BJ (cell line): ENCODE measurements at places on chromosomes 2 and 18. TPM values are rescaled to one million over a fixed set of nuclear protein-coding genes. Genes with fewer than 3 reads are reported as not detected.

Gene CFLAR
- polyA plus RNA-seq, result 28.8 and 35.6 TPM in 2 replicates

Gene SP140
- 0.29 and 0.36 TPM in 2 replicates for polyA plus RNA-seq

Gene CNDP1
- polyA plus RNA-seq, result not detected in 2 replicates

Gene UXS1
- polyA plus RNA-seq, result 39.9 and 46.3 TPM in 2 replicates

Gene TM4SF20
- 0.56 and 1.3 TPM in 2 replicates for polyA plus RNA-seq

Gene SRD5A2
- polyA plus RNA-seq, result 0.01 TPM in 1 of 2 replicates, not detected in the other

Gene DSG4
- not detected in 2 replicates for polyA plus RNA-seq

Gene SGO2
- polyA plus RNA-seq, result 3.2 and 7.3 TPM in 2 replicates

Gene PRKAG3
- polyA plus RNA-seq, result not detected in 2 replicates

- DNase-seq, result no peak
Observed at GRCh38 chr2:106830191-106830590, 55.8 kb downstream of the ST6GAL2 start.

DNA sequence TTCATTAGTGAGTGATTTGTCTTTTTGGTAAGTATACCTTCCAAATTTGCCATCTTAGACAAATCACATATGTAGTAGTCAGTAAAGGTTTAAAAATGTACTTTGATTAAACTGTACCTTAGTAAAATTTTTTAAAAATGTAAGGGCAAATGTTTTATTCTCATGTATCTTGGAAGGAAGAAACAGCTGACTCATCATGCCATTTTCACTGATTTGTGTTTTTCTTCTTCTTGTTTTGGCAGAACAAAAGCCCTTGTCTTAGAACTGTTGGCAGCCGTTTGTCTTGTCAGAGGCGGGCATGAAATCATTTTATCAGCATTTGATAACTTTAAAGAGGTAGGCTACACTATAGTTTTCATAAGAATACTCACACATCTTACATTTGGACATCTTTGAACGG is 136.5 kb downstream of the PRPF40A start:
- no peak for DNase-seq

DNA sequence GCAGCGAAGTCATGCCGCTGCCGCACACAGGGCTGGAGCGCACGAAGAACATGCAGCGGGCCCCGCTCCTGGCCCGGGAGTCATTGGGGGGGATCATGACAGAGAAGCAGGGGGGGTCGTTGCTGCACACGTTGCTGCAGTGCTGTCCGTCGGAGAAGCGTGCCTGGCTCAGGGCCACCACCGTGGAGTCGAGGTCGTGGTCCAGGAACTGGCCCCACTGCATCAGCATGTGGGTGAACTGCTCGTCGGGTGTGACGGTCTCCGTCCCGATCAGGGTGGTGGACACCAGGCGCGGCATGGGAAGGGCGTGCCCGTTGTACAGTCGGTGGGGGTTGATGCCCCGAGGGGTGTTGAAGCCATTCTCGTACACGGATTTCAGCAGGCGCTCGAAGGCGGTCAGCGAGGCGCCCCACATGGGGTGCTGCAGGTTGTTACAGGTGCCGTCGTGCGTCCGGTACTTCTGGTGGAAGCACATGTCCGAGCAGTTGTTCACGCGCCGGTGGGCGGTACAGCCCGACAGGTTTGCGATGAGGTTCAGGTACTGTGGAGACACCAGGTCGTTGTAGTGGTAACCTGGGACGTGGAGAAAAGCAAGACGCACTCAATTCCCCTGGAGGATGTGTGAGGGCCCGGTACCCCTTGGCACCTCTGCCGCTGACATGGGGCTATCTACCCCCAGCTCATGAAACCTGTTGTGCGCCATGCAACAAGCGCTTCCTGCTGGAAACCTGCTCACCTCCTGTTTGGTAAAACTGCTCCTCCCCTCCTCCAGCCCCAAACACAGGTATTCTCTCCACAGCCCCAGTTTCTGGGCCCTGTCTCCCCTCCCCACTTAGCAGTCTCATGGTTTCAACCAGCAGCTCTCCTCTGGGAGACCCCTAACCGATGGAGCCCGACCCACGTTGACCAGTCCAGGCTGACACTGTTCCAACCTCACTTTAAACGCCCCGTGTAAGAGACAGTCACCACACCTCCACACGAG is 94.9 kb downstream of the PXDN start:
- DNase-seq, result no peak

DNA sequence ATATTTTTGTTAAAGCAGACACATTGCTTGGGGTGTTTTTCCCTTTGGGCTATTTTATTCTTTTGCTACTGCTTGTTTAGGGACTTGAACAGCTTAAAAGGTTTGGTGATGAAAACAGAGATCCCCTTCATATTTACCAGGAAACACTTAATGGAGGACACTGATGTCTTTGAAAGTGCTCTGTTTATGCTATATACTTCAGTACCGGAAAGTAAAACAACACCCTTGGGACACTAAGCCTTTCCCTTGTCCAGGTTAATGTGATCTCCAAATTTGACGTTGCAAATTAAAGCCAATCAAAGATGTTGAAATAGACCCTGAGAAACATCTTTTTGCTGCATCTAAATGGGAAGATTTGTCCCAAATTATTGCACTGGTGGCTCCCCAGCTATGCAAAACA is 564.6 kb upstream of the PKDCC start:
- DNase-seq, result no peak

GRCh38 chr2:181632733-181633401 is 24.0 kb downstream of the CERKL start:
- DNase-seq, result no peak

DNA sequence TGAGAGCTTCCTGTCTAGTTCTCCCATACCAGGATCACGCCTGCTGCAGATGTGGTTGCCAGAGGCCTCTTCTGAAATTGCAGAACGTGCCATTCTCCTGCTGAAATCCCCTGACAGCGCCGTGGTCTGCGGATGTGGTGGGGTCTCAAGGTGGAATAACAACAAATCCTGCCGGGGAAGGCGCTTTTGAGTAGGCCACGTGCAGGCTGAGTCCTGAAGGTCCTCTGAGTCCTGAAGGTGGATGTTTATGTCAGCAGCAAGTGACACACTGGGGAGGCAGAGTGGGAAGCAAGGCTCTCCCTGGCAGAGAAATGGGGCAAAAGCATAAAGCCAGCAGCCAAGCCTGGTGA is 241.4 kb downstream of the MYCN start:
- no peak for DNase-seq

DNA sequence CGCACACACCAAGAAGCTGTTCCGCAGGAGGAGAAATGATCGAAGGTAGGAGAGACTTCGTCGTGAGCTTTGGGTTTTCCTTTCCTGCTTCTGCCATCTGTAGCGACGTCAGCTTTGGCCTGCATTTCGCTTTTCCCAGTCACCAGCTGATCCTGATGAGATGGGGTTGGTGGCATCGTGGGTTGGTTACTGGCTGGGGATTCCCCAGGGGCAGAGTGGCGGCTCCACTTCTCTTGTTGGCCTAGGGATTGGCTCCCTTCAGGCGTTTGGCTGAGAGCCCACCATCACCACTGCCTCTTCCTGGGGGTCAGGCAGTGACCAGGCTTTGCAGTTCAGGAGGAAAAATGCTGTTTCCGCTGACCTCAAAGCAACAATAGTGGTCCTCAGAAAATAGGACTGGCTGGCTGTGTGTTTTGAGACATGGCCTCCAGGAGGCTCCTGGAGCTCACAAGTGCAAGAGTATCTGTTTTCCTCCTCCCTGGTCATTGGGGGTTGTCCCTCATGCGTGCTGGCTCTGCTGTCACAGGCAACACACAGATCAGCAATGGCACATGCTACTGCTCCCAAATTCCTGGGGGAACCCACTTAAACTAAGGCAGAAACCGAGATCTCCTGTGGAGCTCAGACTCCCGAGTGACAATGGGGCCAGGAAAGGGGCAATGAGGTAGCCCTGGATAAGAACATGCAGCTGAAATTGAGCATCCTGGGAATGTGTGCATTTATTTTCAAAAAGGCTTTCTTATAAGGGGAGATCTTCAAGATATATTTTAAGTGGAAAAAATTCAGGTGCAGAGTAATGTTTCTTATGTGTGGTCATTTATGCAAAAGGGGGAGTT is 173.0 kb downstream of the CTIF start:
- DNase-seq, result no peak

DNA sequence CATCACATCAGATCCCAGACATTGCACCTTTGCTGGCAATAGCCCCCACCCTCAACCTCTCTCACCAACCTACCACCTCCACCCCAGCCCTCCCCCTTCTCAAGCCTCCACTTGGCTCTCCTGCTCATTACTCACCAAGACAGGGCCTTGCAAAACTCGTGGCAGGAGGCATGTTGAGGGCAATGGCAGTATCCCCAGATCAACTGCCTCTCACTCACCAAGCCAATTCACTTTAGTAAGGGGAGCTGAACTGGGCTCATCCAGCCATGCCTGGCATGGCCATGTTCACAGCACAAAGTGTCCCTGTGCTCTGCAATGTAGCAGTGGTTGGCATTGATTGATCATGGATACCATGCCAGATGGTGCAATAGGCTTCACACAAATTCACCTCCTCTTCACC is 46.3 kb upstream of the TEX51 start:
- DNase-seq, result no peak

GRCh38 chr2:69299772-69300516 is 87.1 kb downstream of the GFPT1 start:
- no peak for DNase-seq

GRCh38 chr2:70143314-70144150 is 47.3 kb downstream of the C2orf42 start:
- no peak for DNase-seq

- DNase-seq, result peak; percentile 20
Observed at GRCh38 chr18:24600076-24600654, 139.7 kb downstream of the HRH4 start.

DNA sequence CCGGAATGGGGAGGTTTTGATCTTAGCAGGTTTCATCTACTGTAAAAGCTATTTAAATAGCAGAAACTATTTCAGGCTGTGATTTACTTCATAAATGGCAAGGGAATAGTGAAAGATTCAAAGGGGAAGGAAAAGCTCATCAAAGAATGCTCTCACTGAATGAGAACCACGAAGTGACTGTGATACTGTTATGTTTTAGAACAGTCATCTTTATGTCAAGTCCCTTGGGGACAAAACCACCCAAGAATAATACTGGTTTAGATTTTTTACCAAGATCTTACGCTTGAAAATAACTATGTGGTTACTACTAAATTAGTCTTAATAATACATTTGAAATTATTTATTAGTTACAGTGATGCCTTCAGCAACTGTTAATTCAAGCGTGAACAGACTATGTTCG is 28.1 kb downstream of the FARSB start:
- DNase-seq, result no peak

DNA sequence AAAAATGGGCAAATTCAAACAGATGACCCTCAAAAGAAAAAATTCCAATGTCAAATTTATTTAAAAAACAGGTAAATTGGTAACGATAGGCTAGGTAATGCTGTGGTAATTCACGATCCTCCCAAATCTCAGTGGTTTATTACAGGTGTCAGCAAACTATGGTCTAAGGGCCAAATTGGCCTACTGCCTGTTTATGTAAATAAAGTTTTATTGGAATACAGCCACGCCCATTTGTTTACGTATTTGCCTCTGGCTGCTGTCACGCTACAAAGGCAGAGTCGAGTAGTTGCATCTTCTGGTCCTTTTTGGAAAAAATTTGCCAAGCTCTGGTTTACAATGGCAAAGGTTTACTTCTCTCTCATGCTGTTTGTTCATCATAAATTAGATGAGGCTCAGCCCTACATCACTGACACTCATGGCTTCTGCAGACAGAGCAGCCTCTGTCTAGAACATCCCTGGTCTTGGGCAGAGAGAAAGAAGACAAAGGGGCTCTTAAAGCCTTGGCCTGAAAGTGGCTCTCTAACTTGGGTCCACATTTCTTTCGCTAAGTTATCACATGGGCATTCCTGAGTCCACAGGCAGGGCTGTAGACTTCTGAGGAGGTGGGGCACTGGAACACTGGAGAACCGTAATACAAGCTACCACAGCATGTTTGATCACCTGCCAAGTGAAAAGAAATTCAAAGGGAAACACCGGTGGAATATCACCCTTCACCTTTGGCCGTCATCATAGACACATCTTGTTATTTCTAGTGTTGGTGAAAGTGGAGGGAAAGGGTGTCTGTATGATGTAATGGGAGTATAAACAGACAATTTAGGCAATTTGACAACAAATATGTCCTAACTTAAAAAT is 34.8 kb downstream of the SP110 start:
- DNase-seq, result peak; percentile 3

DNA sequence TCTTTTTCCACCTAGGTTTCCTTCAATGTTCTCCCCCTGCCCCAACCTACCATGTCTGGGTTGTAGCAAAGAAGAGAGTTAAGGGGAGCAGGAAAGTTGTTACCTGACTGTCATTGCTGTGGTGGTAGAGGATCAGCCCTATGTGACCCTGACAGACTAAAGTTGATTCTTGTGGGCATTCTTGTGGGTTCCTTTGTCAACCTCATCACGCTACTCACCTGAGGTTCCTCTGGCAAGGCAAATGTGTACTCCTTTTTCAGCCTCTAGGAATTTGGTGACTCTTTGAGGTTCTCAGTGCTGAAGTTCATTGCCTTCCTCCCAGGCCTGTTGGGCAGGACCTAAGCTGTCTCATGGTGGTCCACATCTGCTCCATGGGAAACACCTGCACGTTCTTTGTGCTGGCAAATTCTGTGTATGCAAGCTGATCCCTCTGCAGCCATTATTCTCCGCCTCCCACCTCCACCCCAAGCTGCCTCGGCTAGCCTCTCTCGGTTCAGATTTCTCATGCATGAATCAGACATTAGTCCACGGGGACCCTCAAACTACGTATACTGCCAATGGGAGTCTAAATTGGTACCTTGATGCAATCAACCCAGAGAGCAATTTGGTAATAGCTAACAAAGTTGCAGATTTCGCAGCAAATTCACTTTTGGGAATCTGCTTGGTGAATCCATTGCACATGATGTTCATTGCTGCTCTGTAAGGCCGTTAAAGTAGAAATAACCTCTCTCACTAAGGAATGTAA is 1.5 kb upstream of the GMCL1 start:
- no peak for DNase-seq

DNA sequence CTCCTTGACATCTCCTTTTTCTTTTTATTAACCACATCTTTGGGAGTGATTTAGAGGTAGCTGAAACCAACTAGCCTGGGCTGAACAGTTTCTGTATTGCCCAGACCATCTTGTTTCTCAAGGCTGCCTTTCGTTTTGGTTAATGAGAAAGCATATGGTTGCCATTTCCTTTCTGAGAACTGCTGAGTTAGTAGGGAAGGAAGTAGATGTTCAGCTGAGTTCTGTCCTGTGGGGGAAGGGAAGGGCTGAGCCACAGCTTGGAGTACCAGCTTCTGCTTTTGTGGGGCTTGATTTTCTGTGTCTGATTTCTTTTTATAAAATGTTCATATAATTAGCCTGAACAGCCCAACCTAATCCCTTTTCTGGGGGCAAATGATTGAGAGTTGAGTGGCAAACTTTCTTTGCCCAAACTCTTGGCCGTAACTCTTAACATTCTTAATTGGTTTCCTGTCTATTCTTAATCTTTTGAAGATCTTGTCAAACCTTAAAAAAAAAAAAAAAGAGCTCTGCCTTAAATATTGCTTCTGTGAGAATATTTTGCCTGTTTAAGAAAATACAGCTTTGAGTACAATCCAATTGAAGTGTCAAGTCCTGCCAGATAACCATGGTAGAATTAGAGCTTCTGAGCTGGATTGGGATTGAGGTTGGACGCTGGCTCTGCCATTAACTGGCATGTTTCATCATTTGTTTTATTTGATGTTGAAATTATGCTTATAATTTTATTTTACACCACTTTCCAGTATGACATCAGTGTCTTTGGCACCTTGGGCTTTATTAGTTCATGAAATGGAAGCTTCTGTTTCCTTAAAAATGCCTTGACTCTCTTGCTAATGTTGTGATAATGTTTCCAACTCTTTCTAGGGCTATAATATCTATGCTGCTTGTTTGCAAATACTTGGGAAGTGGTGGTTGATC is 1.9 kb upstream of the NABP1 start:
- DNase-seq, result no peak

GRCh38 chr2:72378753-72379348 is 231.2 kb upstream of the CYP26B1 start:
- no peak for DNase-seq

GRCh38 chr2:162198239-162198638 is 45.0 kb downstream of the FAP start:
- no peak for DNase-seq
